NCI-H187 (cell line): ENCODE measurements at places on chromosomes 5 and 9.

GRCh38 chr5:57764479-57765089 is 282.0 kb upstream of the ACTBL2 start:
- no peak for DNase-seq

- no peak for DNase-seq
Measured at GRCh38 chr5:146048994-146049703, 56.2 kb downstream of the PLAC8L1 start.

GRCh38 chr9:18855656-18856055 is 177.4 kb downstream of the SAXO1 start:
- DNase-seq: no peak

DNA sequence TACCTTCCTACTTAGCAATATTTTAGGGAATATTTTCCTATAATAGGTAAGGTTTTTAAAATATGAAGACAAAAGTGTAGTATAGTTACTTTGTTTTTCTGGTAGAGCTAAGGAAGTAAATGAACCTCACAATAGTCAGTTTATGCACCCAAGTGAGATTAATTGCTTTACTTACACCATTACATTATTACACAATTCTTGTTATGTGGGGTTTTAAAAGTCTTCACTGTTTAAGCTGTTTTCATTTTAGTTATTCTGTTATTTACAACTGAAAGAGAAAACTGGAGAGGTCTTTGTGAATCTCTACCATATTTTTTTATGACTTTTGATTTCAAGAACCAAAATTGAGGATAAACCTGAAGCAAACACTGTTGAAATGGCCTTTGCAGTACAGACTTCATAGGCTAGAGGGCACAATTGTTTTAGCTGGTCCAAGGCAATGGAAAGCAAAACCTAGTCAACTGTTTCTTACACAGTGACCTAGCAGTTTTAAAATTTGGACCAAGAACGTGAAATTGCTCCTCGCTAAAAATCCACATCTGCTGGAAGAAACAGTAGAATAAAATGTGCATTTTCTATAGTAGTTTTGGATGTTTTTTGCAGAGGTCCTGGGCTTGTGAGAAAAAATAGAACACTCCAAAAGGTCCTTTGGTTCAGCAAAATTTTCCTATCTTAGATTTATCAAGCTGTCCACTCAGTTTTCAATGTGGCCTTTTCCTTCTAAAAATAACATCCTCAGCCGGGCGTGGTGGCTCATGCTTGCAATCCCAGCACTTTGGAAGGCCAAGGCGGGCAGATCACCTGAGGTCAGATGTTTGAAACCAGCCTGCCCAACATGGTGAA is 66.4 kb upstream of the FER start:
- DNase-seq: no peak

DNA sequence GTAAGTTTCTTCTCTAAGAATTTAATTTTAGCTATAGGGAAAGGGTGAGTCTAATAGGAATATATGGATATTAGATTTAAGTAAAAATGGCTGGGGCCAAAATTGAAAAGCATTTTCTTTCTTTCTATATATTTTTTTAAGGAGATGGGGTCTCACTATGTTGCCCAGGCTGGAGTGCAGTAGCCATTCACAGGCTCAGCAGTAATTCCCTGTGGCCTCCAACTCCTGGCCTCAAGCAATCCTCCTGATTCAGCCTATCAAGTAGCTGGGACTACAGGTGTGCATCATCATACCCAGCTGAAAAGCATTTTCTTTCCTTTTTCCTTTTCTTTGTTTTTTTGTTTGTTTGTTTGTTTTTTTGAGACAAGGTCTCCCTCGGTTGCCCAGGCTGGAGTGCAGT is 41.1 kb downstream of the CSNK1A1 start:
- DNase-seq: no peak

DNA sequence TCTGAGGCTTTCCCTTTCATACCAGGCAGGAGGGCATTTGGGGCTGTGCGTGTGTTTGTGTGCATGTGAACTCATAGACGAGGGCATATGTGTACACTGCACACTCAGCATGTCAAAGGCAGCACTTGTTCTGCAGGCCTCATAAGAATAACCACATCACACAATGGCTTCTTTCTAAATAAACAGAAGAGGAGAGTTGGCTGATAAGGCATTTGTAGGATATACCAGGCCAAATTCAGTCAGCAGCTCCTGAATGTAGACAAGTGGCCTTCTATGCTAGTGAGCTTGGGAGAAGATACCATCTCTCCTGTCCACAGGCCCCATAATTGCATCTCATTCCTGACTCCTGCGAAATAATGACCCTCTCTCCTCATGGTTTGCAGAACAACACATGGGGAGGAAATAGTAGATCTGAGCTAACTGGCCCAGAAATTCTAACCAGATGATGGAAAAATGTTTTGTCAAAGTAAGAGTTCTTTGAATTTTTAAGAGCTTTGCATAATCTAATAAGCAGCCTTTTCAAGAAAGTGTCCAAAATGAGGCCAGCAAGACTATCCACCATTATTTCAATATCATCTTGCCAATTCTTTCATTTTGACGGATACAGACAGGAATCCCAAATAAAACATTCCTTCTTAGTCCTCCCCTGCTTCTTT is 60.5 kb upstream of the GAS1 start:
- DNase-seq: no peak

DNA sequence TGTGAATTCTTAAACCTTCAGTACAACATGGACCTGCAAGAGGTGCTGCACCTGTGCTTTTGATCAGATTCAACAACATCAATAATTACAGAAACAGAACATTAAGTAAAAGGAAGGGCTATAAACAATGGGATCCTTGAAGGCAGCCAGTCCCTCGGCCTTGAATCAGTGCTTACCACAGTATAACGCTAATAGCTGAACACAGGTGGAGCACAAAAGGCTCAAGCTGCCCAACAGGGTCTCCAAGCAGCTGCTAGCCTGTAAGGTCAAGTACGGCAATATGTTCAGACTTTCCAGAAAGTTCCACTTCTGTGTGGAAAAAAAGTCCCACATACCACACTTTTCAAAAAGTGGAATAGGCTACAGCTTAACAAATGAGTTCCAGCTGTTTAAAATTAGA is 61.9 kb upstream of the ITGA1 start:
- no peak for DNase-seq

DNA sequence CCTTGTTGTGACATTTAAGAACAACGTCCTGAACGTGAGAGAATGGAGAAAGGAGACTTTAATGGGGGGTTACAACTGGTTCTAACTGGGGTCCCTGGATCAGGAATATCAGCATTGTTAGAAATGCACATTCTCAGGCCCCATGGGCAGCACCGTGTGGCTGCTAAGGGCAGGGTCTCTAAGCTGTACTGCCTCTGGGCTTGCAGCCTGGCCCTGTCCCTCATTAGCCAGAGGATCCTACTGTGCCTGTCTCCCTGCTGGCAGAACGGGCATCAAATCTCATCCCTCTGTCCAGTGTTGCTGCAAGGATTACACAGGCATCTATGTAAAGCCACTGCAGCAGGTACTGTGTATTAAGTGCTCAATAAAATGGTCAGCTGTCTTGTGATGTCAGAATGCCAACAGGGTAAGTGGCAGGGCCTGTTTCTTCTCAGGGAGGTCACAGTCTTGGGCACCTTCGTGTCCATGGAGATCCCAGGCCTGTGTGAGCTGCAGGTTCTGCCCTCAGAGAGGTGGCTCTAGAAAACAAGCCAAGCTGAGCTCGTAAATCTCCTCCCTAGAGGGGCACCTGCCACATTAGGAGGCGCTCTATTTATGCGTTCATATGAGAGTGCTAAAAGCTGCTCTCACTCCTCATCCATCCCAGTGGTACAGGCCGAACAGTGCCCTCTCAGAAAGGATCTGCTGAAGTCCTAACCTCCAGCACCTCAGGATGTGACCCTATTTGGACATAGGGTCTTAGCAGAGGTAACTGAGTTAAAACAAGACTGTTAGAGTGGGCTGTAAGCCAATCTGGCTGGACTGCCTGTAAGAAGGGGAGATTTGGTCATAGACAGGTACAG is 210.5 kb downstream of the GADD45G start:
- no peak for DNase-seq

GRCh38 chr5:84361572-84361971 is 23.1 kb downstream of the EDIL3 start:
- no peak for DNase-seq

- no peak for DNase-seq
Measured at GRCh38 chr5:142931896-142932686, 161.9 kb downstream of the ARHGAP26 start.

- DNase-seq: no peak
Measured at GRCh38 chr5:95718738-95719137, 12.4 kb upstream of the RHOBTB3 start.

DNA sequence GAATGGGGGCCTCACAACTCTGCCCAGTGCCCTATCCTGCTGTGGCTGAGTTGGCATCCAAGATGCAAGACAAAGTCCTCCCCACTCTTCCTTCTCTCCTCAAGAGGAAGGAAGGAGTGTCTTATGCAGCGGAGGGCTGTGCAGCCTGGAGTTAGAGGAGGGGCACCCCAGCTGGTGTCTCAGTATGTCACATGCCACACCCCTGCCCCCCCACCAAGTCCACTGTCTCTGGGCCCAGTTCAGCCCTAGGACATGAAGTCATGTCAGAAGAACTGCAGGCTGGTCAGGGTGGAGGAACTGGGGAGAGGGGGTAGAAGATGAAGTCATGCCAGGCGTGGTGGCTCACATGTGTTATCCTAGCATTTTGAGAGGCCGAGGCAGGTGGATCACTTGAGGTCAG is 28.0 kb upstream of the SLC28A3 start:
- DNase-seq: no peak

GRCh38 chr5:113151641-113152379 is 175.2 kb downstream of the DCP2 start:
- no peak for DNase-seq

DNA sequence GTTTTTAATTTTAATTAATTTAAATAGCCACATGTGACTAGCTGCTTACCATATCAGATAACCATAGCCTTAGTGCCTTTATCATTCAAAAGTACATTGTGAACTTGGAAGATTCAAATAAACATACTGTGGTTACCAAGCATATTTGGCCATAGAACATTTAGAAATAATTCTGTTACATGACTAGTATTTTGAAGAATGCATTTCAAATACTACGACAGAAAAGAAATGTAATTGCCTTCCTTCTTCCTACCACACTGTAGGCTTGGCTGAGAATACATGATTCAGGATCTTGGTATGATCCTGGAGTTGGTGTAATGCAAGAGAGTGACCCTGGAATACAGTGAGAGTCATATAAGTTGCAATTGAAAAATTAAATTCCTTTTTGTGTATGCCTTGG is 109.7 kb upstream of the PCA3 start:
- DNase-seq: no peak

DNA sequence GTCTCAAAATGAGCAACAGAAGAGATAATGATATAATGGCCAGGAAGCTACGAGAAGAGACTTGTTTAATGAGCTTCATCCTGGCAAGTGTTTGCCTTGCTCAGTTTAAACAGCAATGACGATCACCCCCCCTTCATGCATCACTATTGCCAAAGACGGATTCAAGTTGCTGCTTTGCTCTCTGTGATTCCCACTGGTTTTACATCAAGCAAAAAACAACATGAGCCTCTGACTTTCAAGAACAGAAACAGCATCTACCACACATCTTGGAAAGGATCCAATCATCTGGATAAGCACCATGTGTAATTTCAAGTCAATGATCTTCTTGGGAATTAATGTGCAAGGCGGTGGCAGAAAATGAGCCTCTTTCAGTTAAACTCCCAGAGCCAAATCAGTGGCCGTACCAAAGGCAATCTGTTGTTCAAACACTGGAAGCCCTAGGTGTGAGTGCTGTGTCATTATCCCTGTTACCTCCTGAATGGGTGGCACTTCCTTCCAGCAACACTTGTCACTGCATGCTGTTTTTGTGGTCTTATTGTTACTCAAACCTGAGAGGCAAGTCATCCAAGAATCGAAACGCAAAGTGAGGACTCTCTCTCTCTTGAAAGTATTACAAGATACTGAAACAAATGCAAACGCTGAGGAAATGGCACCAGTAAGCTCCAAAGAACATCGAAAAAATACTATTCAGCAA is 72.8 kb downstream of the MED27 start:
- peak; percentile 18 for DNase-seq

DNA sequence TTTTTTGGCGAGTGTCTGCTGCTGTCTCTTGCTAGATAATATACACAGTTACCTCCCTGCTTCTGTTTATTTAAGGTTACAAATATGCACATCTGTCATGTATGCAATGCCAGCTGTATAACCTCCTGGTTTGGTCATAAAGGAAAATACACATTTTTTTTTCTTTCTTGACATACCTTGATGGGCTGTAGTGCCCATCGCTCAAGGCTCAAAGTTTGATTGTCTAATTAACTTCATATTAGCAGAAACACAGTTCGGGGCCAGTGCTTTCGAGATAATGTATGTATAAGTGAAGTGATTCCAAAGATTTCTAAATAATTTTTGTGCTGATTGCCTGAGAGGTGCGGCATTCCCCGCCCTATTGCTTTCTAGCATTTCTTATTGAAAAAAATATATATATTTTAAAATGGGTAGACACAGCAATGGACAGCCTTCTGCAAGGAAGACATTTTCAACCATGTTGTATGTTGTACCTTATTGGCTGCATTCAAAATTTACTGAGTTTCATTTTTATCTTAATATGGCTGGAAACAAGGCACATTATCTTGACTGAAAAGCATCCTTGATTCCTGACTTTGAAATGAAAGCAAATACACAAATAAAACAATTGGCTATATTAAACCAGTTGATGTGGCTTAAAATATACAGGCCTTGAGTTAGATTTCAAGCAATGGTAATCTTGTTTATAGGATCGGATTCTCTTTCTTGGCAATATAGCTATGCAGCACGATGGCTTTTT is 206.2 kb downstream of the MEF2C start:
- DNase-seq: no peak

DNA sequence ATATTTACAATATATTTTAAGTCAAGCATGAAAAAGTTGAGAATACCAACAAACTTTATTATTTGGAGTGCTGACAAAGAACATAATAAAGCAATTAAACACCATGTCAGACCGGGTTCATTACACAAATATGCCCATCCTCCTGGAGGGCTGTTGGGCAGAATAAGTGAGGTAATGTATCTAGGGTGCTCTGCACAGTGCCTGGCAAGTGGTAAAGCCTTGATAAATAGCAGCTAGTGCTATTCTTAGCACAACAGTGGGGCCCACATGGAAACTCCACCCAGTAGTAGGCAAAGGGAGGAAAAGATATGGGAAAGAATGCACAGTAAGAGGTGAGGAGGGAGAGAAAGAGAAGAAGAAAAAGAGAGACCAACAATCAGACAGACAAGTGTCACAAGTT is 97.7 kb downstream of the SLC1A3 start:
- DNase-seq: no peak

GRCh38 chr5:180648658-180649296 is 623 bp downstream of the FLT4 start:
- no peak for DNase-seq

GRCh38 chr5:63050916-63051315 is 472.3 kb downstream of the LRRC70 start:
- DNase-seq: no peak
